ENCODE measurements at places on chromosomes 1 and 21.

GRCh38 chr21:38787461-38788274 lies 18.1 kb upstream of the ETS2 start:
- no peak for DNase-seq

- peak; percentile 57 for DNase-seq
Measured at GRCh38 chr1:10210841-10211804, 753 bp downstream of the KIF1B start.

DNA sequence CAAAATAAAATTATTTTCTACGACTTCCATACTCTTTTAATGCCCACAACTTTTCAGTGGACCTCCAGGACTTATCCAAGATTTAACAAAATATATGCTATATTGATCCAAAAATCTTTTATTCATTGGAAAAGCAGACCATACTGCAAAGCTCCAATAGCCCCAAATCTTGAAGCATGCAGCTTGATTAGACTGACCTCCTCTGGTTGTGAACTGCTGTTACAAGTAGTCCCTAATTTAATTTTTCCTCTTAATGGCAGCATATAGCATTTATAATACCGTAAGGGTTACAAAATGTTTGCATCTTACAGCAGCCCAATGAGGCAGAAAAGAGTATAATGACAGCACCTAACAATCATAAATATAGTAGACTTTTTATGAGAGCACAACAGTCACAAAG lies 49.8 kb downstream of the TPR start:
- no peak for DNase-seq

DNA sequence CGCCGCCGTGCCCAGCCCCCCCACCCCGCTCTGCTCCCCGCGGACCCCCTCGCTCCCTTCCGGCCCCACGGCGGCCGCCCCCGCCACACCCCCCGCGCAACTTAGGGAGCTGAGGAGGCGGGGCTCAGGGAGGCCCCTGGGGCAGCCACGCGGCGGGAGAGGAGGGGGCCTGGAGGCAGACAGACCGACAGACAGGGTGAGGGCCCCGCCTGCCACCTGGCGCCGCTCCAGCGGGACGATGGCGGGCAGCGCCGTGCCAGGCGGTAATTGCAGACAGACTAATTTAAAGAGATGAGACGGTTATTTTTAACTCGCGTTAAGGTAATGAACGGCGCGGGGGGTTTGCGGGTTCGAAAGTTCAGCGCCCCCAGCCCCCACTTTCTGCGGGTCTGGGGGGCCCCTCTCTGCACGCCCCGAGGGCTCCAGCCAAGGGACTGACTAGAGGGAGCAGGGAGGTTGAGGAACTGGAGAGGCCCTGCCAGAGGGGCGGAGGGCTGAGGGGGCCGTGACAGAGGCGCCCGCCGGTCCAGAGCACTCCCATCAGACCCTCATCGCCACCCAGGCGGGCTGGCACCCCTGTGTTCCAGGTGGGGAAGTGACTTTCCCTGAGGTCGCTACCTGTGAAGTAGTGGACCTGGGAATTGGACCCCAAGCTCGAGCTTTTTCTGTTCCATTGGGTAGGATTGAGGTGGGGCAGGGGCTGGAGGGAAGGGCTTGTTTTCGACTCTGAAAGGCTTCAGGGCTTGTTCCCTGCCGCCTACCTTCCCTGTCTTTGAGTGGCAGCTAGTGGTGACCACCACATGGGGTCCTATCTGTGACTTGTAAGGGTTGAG lies 5.4 kb downstream of the FOXO6 start:
- DNase-seq: peak; percentile 20

GRCh38 chr1:63108206-63108605 lies 214.2 kb upstream of the FOXD3 start:
- DNase-seq: no peak

DNA sequence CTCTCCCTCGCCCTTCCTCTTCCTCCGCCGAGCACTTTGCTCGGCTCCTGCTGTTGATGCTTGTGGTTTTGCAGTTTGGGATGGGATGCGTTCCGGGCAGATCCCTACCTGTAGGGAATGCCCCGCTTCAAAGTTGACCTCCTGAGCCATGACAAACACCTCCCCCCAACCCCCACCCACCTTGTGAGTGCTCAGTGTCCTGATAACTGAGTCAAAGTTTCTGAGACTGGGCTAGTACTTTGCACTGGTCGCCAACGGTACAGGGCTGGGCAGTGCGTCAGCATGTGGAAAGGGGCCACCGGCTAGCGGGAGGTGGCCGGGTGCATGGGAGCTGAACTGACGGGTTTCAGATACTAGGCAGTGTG lies 771 bp downstream of the RABGAP1L start:
- DNase-seq: peak; percentile 30

DNA sequence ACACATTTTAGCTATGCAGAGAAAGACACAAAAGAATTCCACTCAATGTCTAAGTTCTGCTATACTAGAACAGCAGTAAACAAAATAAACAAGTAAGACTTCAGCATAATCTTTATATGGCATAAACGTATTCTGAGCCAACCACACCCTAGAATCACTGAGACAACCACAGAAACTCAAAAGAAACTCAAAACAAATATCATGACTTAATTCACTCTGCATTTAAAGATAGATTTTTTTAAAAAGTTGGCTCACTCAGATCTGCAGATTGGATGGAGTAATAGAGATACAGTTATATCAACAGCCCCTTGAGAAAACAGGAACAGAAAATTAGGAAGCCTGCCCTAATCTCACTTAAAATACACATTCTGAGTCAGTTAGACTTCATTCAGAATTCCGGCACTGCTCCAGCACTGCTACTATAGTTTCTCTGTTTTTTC lies 95.0 kb downstream of the COL24A1 start:
- DNase-seq: no peak

- no peak for DNase-seq
Measured at GRCh38 chr1:30277911-30278310, 445.5 kb downstream of the MATN1 start.

DNA sequence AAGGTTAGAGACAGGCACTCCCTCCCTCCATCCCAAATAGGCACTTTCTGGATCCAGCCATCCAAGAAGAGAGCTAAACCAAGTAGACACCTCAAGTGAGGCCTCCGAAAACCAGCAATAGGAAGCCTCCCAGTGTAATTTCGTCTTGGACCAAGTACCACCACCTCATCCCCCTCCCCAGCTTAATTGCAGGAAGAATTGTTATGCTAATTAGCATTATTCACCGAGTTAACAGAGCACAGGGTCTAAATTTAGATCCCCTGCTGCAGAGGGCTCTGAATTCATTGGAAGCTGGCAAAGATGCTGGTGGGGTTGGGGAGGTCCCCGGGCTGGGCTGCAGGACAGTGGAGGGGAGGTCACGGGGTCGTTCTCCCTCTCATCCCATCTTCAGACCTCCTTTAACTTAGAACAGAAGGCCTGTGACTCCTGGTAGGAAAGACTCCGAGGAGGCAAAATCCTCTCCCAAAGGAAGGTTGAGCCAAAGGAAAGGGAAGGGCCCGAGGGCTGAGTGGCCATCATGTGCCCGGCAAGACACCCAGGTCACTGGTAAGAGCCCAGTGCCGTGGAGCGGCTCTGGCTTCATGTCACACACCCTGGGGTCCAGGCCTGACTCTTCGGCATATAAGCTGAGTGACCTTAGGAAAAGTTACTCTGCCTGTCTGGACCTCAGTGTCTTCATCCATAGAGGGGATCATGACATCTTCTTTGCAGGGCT lies 209.2 kb upstream of the GRIK3 start:
- DNase-seq: no peak

DNA sequence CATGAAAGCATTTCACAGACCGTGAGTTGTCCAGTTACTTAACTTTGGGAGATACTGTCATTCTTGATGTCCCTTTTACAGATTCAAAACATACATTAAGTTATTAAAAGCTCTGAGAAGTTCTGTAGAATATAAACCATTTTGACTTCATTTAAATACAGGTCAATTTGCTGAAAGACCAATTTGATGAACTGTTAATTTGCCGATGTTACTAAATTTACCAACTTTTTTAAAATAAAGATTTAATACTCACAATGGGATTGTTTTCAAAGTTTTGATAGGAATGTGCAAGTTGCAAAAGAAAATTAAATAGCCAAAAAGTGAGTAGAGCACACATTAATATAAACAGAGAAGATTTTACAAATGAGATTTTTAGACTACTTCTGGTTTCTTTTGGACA lies 666.1 kb downstream of the SMYD3 start:
- no peak for DNase-seq
